Spleen (tissue), 13 donors: ENCODE measurements at places on chromosomes 7 and 10. TPM values are rescaled to one million over a fixed set of nuclear protein-coding genes. Genes with fewer than 3 reads are reported as not detected.

The RSPH10B2 gene
- total RNA-seq = 2.2 TPM

The CCDC146 gene
- 11.2 TPM for total RNA-seq

The POR gene
- total RNA-seq = 170 TPM

The DLG5 gene
- 11.2 TPM for total RNA-seq

The COL17A1 gene
- total RNA-seq = 5.9 TPM

The CPA4 gene
- total RNA-seq = 1.7 TPM

The ARID5B gene
- 46.0 TPM for total RNA-seq

The MYO3A gene
- total RNA-seq = 0.09 TPM

The BLOC1S2 gene
- total RNA-seq = 45.0 TPM

The SEMA3A gene
- total RNA-seq = 16.3 TPM

The TDRD1 gene
- total RNA-seq = 0.60 TPM

The GTPBP10 gene
- 25.7 TPM for total RNA-seq

The LIPK gene
- total RNA-seq = not detected

The KAZALD1 gene
- 26.9 TPM for total RNA-seq

The DGKB gene
- total RNA-seq = not detected

The HYCC1 gene
- total RNA-seq = 45.1 TPM

The FAM25G gene
- not detected for total RNA-seq

The AOAH gene
- total RNA-seq = 292 TPM

The CYP2C19 gene
- total RNA-seq = not detected

The PIK3AP1 gene
- 197 TPM for total RNA-seq

The BLNK gene
- total RNA-seq = 89.8 TPM

The CRHR2 gene
- not detected for total RNA-seq

The CALHM3 gene
- not detected for total RNA-seq

The AUTS2 gene
- 32.2 TPM for total RNA-seq

The OR6V1 gene
- total RNA-seq = not detected

The TAS2R4 gene
- 4.8 TPM for total RNA-seq

The DGKI gene
- total RNA-seq = 0.63 TPM

The SNX13 gene
- 42.3 TPM for total RNA-seq

The FAM107B gene
- 81.2 TPM for total RNA-seq

The MYH16 gene
- not detected for total RNA-seq

The WEE2 gene
- total RNA-seq = not detected

The INMT gene
- 20.0 TPM for total RNA-seq

The NYAP1 gene
- total RNA-seq = 0.70 TPM

The BNIP3 gene
- 42.6 TPM for total RNA-seq

The RADIL gene
- total RNA-seq = 2.8 TPM

The EVX1 gene
- not detected for total RNA-seq

The PRPS1L1 gene
- total RNA-seq = not detected

The PALD1 gene
- 27.8 TPM for total RNA-seq

The PPP1R3C gene
- total RNA-seq = 3.5 TPM

The AMPH gene
- total RNA-seq = 0.70 TPM

The CCL24 gene
- total RNA-seq = 198 TPM

The HOXA5 gene
- total RNA-seq = 3.1 TPM

The PTPN20 gene
- total RNA-seq = 13.9 TPM

The GNG11 gene
- total RNA-seq = 32.2 TPM
